ENCODE measurements at places on chromosomes 2 and 18.

GRCh38 chr2:3305952-3306351 is 71.7 kb downstream of the EIPR1 start:
- DNase-seq: no peak

DNA sequence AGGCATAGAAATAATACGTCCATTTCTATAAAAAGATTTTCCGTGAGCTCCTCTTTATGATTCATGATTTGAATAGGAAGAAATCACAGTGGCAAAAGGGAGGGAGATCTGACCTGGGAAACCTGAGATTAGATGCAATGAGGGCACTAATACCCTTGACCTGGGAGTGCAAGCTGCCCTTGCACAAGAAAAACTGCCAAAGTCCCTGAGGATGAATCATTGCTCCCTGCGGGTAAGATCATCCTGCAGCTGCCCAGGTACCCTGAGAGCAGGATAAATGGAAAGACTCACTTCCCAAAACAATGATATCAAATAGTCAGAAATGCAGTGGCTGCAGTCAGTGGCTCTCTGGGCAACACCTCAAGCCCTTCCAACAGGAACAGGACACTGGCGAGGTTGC is 11.6 kb downstream of the FHL2 start:
- peak; percentile 76 for DNase-seq

GRCh38 chr18:24560511-24560981 is 100.1 kb downstream of the HRH4 start:
- no peak for DNase-seq

- DNase-seq: no peak
Measured at GRCh38 chr2:160696087-160696452, 202.5 kb upstream of the RBMS1 start.

DNA sequence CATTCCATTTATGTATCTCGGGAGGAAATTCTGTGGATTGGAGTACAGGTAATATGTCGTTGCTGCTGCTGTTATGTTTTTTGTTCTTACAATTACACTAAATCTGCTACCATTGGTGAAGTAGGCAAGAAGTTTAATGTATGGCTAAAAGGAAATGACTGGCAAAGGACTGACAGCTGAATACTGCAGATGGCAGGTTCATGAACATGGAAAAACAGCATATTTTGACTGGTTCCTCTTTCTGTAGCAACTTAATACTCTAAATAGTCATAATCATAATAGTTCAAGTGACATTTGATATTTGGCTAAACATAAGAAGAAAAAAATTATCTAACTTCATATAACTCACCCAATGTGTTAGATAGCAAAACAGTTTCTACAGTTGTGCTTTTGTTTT is 84.5 kb upstream of the PGAP1 start:
- DNase-seq: no peak

GRCh38 chr2:134625311-134625710 is 93.5 kb downstream of the TMEM163 start:
- DNase-seq: no peak

- DNase-seq: no peak
Measured at GRCh38 chr2:102002228-102002627, 10.5 kb downstream of the IL1R2 start.

GRCh38 chr2:217834057-217834620 is 168.7 kb downstream of the TNS1 start:
- DNase-seq: no peak

GRCh38 chr18:42444349-42444748 is 489.3 kb downstream of the PIK3C3 start:
- DNase-seq: no peak

GRCh38 chr2:164734196-164734595 is 107.4 kb downstream of the COBLL1 start:
- DNase-seq: no peak

GRCh38 chr2:231503766-231504165 is 26.5 kb downstream of the NMUR1 start:
- DNase-seq: no peak

GRCh38 chr2:241974851-241975592 is 105.5 kb downstream of the RTP5 start:
- DNase-seq: no peak

DNA sequence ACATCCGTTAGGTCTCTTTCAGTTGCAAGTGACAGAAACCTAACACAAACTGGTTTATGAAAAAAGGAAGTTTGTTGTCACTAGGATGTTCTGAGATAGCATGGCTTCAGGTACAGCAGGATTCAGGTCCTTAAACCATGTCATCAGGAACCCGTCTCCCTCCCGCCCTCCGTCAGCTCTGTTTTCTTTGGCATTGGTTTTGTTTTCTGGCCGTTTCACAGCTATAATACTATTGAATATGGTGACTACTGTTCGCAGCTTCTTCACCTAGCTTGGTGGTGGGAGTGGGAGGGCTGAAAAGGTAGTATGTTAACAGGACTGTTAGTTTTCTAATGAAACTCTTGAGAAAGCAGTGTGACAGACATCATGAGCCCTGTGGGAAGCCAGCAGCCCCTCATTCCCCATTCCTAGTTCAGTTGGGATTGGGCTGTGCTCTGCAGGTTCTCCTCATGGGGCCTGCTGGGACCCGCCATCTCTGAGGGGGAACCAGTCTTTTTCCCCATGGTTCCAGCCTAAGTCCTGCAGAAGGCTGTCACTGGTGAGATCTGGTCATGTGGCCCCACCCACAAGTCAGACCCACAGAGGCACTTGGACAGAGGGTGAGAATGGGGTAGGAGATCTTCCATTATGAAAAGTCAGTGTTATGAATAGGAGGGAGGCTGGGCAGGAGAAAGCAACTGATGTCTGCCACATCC is 12.1 kb downstream of the PTMA start:
- no peak for DNase-seq

DNA sequence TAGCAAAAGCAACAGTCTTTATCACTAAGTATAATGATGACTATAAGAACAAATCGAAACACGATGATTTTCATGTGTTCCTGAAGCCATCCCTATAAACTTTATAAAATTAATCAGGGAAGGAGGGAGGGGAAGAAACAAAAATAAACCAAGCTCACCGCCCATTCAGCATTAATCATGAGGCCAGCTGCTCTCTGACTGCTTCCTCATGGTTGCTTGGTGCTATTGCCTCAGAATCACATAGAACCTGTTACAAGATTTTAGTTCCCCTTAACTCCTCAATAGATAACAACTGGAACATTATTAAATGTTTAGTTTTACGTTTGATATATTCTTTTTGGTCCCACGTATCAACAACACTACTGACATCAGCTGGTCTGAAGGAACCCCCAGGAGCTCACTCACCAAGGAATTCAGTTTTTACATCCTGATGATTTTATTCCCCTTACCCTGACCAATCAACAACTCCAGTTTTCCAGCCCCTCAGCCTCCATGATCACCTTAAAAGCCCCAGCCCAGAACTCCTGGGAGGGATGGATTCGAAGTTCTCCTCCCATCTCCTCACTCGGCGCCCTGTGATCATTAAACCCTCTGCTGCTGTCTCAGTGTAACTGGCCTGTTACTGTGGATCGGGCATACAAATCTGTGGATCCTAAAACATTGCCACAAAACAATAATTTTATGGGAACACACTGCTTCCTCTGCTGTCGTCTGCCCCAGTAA is 10.6 kb upstream of the HNRNPLL start:
- DNase-seq: peak; percentile 72

DNA sequence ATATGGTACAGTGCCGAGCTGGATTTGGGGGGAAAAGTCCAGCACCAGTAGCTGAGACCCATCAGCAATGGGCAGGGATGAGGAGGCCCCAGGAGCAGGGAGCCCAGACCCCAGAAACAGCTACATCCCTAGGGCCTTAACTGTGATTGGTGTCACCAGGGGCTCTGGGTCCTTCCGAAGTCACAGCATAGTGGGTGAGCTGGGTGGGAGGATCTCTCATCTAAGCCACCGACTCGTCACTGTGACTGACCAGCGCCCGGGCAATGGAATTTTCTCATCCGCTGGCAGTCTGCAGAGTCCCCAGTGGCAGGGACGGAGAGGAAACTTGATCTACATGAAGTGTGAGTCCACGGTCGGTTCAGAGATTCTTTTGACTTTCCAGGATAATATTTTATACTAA is 186.5 kb downstream of the SH3BP4 start:
- DNase-seq: no peak

- DNase-seq: no peak
Measured at GRCh38 chr2:44246436-44246835, 28.8 kb upstream of the SLC3A1 start.

DNA sequence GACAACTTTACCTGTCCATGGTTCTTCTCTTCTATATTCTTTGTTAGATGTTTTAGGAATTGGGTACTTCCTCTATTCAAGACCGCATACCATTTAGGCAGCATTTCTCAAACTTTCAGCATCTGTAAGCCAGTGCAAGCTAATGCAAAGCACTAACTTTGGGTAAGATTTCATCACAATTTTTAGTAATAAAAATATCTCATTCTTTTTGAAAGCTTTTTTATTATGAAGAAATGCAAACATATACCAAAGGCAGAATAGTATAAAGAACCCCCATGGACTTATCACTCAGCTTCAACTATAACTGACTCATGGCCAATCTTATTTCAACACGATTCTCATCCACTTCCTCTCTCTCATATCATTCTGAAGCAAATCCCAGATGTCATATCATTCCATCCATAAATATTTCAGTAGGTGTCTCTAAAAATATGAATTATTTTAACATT is 32.9 kb downstream of the INO80C start:
- DNase-seq: no peak

DNA sequence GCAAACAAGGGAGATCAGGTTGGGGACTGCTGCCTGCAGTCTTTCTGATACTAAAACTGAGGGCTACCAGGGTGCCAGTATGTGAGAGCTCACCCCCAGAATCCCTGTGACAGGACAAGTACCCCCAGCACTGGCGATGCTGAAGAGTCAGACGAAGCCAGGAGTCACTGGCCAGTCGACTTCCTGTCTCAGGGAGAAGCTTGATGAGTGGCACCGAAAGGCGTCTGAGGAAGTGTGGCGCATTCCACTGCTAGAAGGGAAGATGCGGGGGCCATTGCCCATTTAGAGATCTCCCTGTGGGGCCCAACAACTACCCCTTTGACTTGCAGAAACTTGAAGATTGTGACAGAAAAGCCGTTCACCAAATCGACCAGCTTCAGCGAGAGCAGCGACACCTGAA is 22.0 kb downstream of the MXD1 start:
- no peak for DNase-seq

GRCh38 chr2:46119453-46119852 is 177.8 kb upstream of the EPAS1 start:
- DNase-seq: no peak

- DNase-seq: no peak
Measured at GRCh38 chr2:205936446-205936845, 149.5 kb downstream of the INO80D start.

GRCh38 chr2:221019668-221020067 is 552.4 kb downstream of the EPHA4 start:
- DNase-seq: no peak

DNA sequence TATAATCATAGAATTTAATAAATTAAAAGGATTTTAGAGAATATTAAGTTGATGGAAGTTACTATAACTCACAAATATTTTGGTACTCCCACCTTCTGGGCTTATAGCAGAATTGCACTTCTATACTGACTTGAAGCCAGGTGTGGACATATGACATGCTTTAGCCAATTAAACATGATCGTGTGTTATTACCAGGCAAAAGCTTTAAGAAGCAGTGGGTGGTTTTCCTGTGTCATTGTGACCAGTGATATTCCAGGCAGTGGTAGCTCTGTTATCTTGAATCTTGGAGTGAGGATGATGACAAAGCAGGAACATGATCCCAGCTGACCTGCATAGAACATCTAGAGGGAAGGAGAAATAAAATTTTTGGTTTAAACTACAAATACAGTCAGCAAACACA is 370.9 kb upstream of the ZEB2 start:
- DNase-seq: peak; percentile 52

GRCh38 chr2:176652300-176653182 is 383.3 kb downstream of the MTX2 start:
- peak; percentile 60 for DNase-seq

GRCh38 chr2:101881131-101881530 is 110.6 kb upstream of the IL1R2 start:
- no peak for DNase-seq

- DNase-seq: no peak
Measured at GRCh38 chr18:75110846-75111415, 98.0 kb downstream of the PTGR3 start.

DNA sequence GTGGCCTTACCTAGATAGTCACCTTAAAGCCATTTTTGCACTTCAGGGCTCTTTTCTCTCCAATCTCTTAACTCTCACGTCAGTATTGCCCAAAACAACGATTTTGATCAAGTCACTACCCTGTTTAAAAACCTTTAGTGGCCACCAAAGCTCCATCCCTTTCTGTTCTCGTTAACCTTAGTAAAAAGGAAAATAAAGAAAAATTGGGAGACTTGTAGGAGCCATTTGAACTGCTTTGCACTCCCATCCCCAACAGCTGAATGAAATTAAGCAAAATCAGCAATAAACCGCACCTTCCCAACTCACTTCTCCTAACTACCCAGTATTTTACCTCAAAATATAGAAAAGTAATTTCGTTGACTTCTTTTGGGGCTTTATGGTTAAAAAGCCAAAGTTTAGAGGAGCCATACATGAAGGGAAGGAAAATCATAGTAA is 686 bp upstream of the ARL5A start:
- no peak for DNase-seq

DNA sequence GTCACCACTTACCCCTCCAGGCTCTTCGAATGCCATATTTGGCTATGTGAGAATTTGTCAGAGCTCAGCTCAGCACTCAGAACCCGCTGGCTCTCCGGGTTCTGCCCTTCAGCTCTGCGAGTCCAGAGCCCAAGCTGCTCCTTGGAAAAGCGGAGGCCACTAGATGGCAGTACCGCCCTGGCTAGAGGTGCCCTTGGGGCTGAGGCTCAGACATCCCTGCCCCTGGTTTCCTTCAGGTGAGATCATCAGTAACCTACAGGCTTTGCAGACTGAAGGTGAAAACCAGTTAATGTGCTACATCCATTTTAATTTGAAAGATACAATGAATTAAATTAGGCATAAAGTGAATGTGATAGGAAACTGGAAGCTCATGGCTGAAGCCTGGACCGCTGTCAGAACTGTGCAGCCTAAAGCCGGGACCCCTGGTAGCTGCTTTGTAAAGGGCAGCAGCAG is 285.6 kb downstream of the AGAP1 start:
- peak; percentile 50 for DNase-seq

GRCh38 chr2:76946631-76947145 is 575.5 kb downstream of the LRRTM4 start:
- DNase-seq: no peak

DNA sequence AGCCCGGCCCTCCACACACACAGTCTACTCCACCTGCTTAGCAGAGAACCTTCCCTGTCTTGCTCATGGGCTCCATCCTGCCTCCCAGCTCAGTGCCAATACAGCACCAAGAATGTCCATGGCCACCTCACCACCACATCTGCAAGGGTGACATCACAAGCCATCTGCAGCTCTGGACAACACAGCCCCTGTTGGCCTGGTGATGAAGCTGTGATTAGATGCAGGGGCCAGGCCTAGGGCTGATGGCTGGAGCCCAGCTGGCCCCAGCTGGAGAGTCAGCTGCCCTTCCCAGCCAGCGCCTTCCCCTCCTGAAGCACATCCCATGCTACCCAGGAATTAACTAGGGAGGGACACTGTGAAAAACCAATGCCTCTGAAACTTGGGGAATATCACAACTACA is 91.1 kb downstream of the TTC32 start:
- DNase-seq: peak; percentile 11
